Hematopoietic multipotent progenitor cell treated with erythropoietin and hydrocortisone succinate and interleukin-3 and kit ligand, for 15 days (in vitro differentiated cells): ENCODE measurements at places on chromosomes 4 and X.

GRCh38 chr4:179325181-179325580, 1882.9 kb upstream of the AGA start:
- no peak for DNase-seq

- no peak for DNase-seq
These were observed 131.7 kb downstream of the REPS2 start for GRCh38 chrX:17078031-17078720.

DNA sequence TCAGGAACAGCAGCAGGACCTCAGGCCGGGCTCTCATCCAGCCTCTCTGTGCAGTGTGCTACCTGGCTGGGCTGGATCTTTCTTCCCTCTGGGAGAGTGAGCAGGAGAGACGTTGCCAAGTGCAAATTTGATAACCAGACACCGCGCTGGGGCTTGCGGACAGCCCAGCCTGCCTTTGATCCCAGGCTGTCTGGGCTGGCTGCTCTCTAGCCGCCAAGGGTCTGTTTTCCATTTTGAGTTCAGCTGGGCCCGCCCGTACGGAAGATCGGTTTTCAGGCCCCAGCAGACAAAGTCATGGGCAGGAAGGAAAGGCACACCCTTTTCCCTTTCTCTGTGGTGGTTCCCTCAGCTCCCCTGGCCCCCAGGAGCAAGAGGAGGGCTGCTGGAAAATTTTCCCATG, 90.2 kb downstream of the CPZ start:
- no peak for DNase-seq

GRCh38 chr4:78379040-78379439, 172.5 kb upstream of the ANXA3 start:
- no peak for DNase-seq
